HFF-Myc (cell line): ENCODE measurements at places on chromosomes 13 and 19.

DNA sequence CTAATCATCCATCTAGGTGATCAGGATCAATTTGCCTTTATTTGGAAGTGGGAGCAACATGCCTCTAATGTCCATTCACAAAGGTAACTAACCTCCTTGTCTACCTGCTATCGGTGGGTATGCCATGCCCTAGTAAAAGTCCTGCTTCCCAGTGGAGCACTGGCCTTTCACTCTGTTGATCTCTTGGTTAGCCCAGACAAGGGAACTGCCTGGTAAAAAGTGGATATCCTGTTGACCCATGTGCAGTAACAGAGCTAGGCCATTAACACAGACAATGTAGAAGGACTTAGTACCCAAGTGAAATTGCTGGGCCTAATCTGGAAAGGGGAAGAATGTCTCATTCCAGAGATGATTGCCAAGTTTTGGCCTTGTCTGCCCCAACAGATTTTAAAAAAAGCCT, 171.5 kb upstream of the CSNK1A1L start:
- no peak for DNase-seq

DNA sequence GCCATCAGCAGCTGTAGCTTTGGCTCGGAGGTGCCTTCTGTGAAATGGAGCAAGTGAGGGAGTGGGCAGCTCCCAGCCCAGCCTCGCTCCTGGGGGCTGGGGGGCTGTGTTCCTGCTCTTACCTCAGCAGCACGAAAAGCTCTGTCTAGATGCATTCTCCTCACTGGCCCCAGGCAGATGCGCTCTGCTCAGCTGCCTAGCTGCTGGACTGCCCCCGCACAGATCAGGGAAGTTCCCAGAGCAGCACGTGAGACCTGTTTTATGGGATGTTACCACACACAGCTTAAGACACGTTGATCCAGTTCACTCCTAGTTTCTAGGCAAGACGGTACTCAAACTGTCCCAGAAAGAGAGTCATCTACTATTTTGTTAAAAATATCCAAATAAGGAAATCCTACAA, 13.6 kb downstream of the LCP1 start:
- DNase-seq, result no peak

DNA sequence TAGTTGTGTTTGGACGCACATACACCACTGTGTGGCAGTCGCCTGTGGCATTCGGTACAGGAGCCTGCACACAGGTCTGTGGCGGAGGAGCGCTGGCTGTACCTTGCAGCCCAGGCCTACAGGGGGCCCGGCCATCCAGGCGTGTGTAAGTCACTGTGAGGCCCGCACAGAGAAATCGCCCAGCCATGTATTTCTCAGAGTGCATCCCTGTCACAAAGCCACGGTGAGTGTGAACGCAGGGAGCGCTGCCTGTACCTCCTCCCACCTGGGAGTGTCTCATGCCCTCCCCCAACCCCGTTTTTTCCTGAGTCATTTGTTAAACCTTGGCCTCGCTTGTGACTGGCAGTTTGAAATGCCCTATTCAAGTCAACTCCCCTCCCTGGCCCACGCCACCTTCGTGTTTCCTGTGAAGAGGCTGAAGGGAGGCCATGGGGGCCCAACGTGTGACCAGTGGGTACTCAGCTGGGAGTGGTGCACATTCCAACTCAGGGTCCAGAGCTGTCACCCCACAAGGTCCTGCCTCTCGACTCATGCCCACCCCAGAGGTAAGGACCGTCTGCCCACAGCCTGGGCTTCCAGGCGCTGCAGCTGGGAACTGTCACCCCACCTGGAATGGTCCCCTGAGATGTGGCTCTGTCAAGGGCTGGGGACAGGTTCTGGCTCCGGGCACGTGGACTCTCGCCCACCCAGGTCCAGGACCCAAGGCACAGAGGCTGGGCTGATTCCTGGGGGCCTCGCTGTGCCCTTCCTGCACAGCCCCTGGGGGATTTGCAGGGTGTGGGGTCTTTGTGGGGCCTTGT, 11.6 kb upstream of the RASA3 start:
- DNase-seq, result no peak

DNA sequence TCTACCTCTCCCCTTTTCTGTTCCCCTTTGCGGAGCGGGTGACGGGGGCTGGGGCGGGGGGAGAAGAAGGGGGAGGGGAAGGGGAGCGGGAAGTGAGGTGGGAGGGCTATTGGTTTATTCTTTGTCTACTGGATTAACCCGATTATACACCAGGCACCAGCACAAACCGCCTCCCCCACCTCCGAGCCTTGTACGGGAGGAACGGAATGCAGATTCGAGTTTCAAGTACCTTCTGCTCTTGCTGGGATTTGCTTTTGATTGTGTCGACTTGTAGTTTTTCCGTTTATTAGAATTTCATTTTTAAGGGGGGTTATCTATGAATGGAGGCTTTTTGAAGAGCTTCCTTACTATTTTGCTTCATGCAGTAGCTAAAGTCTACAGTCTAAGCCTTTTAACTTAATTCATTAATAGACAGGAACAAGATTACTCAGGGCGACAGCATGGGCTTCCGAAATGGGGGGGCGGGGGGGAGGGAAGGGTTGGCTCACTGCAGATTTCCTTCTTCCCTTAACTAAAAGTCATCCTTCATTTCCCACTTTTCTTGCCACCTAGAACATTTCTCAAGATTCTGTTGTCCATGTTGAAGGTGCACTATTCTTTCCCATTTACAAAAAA, 937 bp upstream of the SPRY2 start:
- DNase-seq, result no peak

DNA sequence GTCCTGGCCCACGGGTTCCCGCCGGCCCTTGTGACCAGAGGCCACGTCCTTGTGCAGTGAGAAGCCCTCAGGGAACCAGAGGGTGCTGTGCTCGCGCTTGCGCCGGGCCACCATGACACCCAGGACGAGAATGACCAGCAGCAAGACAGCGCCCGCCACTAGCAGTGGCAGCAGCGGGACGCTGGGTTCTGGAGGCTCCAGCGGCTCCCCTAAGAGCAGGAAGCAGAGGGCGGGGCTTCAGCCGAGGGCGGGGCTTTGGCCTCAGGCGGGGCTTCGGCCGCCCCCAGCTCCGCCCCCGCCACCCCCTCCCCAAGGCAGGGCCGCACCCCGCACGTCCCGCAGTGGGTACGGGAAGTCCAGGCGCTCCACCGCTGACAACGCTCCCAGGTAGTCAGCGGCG, 30.4 kb downstream of the NOTCH3 start:
- no peak for DNase-seq

DNA sequence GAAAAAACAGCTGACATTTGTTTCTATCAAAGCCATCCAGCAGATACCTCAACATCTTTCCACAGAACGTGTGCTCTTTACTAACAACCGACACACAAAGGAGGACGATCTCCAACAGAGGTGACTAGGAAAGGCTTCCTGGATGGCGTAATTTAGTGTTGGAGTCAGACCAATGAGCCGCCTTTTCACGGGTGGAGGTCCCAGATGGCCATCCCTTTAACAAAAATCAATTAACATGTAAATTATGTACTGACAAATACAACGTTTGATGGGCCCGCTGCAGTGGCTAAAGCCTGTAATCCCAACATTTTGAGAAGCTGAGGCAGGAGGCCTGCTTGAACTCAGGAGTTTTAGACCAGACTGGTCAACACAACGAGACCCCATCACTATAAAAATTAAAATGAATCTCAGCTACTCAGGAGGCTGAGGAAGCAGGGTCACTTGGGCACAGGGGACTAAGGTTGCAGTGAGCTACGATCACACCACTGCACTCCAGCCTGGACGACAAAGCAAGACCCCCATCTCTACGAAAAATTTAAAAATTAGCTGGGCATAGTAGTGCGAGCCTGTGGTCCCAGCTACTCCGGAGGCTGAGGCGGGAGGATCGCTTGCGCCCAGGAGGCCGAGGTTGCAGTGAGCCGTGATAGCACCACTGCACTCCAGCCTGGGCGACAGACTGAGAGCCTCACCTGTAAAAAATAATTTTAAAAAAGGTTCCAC, 1.2 kb upstream of the DPY19L3 start:
- DNase-seq, result no peak

GRCh38 chr19:46466536-46467196, 4.7 kb downstream of the PNMA8A start:
- DNase-seq, result peak; percentile 44

DNA sequence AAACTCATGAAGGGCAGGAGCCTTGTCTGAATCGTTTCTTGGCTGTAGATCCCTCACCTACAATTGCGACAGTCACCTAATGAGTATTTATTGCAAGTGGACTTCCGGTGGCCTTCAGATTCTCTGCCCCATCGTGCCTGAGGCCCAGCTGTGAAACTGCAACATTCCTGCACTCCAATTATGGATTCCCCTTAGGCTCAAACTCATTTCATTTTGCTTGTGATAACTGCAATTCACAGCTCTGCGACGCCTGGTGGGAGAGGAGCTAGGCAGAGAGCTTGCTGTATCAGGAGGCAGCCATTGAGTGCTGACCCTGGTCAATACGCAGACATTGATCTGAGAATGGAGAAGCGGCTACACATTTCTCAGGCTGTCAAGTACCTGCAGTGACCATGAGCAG, 59.0 kb downstream of the CCDC70 start:
- no peak for DNase-seq

- DNase-seq, result no peak
Measured at GRCh38 chr13:65594298-65594781, 1635.8 kb downstream of the PCDH9 start.

DNA sequence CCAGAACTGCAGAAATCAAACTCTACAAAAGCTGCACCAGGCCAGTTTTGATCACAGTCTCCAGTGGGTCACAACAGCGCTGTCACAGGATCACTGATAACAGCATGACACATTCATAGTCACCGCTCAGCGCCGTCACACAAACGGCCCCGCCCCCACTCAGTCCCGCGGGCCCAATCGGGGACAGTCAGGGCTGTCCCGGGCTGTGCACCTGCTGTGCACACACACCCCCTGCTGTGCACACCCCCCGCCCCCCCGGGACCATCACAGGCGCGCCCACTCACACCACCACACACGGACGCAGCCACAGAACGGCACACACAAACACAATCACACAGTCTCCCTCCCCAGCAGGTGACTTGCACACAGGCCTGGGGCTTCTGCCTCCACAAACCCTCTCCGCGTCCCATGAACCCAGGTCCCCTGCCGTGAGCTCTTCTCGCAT, 435 bp upstream of the ZNF382 start:
- no peak for DNase-seq

GRCh38 chr13:31674051-31674450, 65.3 kb upstream of the RXFP2 start:
- no peak for DNase-seq

DNA sequence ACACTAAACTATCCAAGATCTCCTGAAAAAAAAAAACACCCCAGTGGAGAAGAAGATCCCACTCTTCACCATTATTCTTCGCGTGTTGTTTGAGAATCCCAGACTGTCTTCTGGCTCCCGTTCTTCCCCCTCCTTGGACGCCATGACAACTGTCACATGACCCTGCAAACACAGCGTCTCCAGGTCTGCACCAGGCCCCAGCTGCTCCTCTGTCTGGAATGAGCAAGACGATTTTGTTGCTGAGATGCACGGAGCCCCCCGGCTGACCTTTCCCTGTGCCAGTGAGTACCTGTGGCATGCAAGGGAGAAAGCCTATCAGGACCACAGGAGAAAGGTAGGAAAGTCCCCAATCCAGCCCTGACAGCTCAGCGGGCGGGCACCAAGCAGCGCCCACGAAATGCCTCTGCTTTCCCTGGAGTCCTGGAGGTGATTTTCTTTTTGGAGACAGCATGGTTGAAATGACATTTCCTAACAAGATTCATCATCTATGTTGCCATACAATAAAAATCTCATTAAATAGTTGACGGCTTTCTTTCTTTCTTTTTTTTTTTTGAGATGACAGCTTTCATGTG, at the start of gene CFAP97D2:
TSS of gene CFAP97D2 (plus strand) at position 171 of the 572 bp plus-strand sequence. CDS start at position 245, 74 bp downstream.
- no peak for DNase-seq
